Stimulated activated CD8-positive, alpha-beta memory T cell treated with anti-CD3 and anti-CD28 coated beads, Interleukin-4, amount 100 ng/mL, for 4 hours (primary cell): ENCODE measurements at places on chromosomes 13 and 19.
A peak's percentile ranks its signal among the peaks of the same experiment; 100 is the strongest.

- no peak for DNase-seq
Measured at GRCh38 chr13:112874751-112875300, 94.2 kb upstream of the MCF2L start.

- no peak for DNase-seq
Measured at GRCh38 chr19:5124111-5124855, 155.4 kb downstream of the KDM4B start.

DNA sequence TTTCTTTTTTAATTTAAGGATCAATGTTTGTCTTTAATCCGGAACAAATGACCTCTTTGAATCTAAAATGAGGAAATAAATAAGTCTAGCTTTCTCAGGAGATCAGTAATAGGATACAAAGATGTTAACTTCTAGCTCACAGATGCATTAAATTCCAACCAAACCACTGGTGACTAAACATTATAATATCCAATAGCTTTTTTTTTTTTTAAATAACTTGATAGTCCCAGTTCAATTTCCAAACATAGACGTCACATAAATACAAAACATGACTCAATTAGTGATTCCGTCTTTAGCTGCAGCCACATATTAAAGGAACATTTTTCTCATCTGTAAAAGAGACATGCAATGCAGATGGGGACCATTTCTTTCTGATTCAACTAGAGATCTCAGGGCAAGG, 390.5 kb upstream of the PCDH9 start:
- DNase-seq: no peak

DNA sequence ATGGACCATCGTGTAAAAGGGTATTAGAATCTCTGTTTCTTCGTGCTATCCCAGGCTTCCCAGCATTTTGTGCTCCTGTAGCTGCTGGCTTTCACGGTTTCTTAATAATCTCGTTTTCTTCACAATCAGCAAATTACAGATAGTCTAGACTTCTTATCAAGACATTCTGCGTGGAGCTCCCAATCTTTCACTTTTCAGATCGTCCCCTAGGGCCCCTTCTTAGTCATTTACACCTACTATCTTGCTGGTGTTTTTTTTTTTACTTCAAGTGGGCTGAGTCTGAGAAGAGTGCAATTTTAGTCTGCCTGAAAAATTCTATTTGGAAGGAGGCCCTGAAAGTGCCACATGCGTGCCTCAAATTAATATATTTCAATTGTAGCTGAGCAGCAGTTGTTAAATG, 275.1 kb downstream of the SHISA2 start:
- DNase-seq: no peak

DNA sequence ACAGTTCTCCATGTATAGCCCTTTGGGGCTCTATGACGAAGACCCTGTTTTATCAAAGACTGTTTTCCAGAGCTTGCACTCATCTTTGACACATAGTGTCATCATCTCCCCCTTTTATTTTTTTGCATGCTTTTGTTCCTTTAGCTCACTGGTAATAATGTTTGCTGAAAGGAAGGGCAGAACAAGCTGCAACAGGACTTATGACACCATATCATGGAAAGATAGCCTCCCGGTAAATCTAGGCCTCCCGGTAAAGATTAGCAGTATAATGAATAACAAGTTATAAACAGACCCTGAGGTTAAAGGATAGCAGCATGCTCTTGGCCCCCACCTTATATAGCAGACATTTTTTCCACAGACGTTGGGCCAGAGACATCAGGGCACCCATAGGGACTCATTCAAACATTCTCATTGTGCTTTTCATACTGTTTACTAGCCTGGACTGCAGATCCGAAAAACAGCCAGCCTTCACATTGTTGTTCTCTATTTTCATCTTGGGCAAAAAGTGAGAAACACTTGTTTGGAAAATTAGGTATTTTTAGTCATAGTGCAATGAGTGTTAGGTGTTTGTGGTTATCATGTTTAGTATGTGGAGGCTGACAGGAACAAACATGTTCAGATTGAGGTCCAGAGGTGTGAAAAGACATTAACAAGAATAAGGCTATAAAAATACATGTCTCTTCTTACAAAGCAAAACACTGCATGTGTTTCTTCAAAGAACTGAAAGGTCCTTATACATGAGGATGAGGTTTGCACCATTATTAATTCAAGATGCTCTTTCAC, 136.9 kb upstream of the SPRY2 start:
- DNase-seq: no peak

- no peak for DNase-seq
Measured at GRCh38 chr19:48624791-48625723, 5.8 kb downstream of the SPHK2 start.

- DNase-seq: no peak
Measured at GRCh38 chr13:45781553-45782326, 69.8 kb downstream of the SIAH3 start.

- DNase-seq: no peak
Measured at GRCh38 chr13:113527272-113527958, 36.9 kb upstream of the DCUN1D2 start.

DNA sequence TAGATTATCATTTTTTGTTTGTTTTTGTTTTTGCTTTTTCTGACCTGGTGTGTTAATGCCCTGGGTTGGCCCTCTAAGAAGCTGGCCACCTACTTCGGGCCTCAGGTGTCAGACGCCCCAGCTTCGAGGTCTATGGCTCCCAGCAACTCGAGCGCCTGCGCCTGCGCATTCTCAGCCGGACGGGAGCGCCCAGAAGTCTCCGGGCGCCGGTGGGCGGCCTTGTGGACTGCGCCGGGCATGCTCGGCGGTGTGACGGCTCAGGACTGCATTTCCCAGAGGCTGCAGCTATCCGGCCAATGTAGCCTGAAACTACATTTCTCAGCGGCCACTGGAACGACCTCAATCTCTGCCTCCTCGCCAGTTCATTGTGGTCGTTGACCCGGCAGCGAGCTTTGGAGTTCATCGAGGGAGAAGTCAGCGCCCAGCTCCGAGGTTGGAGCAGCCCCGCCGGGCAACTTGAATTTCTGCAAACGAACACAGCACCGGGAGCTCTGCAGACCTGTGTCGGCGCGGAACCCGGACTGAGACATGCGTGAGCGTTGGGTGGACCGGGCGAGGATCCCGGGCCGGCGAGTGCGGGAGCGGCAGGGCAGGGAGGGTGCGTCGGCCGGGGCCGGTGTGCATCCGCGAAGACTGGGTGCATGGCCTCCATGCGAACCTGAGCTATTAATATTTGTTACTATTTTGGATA, at the start of gene ZNF30:
Gene ZNF30, plus strand, starts transcription at position 219 of the 691 bp plus-strand sequence. CDS start 3,045 bp downstream, outside the sequence.
- peak; percentile 59 for DNase-seq
